ENCODE measurements at places on chromosomes 16 and 17.

GRCh38 chr16:28162326-28162877 is 49.4 kb downstream of the XPO6 start:
- no peak for ATAC-seq

DNA sequence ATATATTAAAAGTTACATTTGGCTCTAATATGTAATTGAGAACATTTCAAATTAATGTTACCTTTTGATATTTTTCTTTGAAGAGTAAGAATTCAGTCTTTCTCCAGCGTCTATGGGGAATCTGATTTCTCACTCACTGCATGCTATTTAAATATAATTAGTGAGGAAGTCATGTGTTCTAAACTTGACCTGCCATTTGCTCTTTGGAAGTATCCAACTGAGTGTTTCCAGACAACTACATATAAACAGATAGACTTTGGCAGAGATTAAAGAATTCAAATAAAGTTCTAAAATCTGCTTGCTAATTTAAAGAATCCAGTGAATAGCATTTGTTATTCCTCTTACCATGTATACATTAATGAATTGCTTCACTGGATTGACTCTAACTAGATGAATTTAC is 23.5 kb downstream of the OMG start:
- ATAC-seq: no peak

GRCh38 chr17:76562734-76563148 is 22.9 kb downstream of the PRCD start:
- no peak for ATAC-seq

- ATAC-seq: no peak
Observed at GRCh38 chr17:46944931-46945330, 22.0 kb downstream of the GOSR2 start.

GRCh38 chr16:17404941-17405689 is 65.6 kb downstream of the XYLT1 start:
- ATAC-seq: no peak

All from activated CD4-positive, CD25-positive, alpha-beta regulatory T cell treated with anti-CD3 and anti-CD28 coated beads, Interleukin-2, amount 50 U/mL, for 24 hours (primary cell).